ENCODE measurements at places on chromosomes 6 and 20.
A peak's percentile ranks its signal among the peaks of the same experiment; 100 is the strongest.

DNA sequence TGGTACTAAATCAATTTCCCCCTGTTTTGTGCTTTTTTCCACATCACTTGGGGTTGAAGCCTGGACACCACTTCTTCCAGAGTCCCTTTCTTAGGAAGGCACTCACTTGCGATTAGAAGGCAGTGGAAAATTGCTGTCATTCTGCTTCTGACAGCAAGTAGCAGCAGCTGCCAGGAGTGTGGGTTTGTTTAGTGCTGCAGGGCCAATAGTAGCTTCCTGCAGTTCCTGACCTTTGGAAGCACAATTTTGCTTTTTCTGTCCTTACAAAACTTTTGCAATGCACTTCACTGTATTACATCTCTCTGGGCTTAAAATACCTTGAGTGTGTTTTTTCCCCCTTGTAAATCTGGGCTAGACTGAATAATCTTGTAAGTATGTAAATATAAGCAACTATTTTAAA, 12.5 kb upstream of the HLA-DRA start:
- DNase-seq, result no peak

- no peak for DNase-seq
Observed at GRCh38 chr6:129967427-129967826, 51.0 kb upstream of the L3MBTL3 start.

DNA sequence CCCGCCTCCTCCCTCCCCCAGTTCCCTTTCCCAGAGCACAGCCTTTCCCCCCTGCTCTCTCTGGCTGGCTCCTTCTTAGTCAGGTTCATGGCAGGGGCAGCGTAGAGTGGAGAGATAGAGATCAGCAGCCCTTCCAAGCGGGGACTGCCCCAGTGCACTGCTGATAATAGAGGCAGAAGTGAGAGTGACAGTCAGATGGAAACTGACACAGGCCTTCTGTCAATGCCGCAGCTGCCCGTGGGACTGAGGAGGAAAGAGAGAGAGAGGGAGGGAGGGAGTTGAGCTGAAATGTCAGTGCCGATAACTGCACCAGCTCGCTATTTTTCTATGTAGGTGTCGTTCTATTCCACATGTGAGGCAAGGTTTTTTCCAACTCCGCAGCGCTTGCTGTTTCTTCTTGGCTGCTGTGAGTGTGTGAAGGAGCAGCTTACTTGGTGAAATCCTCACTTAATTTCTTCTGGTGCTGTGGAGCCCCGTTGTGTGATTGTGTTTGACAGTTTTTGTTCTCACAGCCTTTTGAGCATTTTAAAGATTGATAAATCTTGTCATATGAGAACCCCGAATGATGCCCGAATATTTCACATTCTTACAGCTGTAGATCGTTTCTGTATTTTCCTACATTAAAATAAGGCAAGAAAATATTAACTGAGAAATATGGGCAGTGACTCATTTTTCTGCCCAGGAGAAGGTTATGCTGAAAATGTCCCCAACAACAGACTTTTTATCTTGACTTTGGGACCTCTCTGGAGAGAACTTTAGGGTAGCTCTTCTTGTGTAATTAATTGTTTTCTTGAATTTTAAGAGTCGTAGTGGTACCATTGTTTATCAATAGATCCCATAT, 386.4 kb upstream of the MMS22L start:
- peak; percentile 4 for DNase-seq

DNA sequence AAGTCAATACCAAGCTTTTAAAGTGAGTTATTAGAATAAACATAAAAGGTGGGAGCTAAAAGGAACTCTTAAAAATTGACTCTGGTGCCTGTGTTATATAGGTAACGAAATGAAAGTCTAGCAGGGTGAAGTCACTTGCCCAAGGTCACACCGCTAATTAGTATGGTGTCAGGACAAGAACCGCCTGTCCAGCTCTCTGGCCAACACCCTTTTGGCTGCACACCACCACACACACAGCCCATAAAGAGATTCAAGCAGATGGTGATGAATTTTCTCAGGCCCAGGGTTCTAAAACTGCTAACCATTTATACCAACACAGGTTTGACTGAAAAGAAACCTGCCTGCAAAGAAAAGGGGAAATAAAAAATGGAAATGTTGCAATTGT, 20.2 kb downstream of the GFOD1 start:
- DNase-seq, result no peak

DNA sequence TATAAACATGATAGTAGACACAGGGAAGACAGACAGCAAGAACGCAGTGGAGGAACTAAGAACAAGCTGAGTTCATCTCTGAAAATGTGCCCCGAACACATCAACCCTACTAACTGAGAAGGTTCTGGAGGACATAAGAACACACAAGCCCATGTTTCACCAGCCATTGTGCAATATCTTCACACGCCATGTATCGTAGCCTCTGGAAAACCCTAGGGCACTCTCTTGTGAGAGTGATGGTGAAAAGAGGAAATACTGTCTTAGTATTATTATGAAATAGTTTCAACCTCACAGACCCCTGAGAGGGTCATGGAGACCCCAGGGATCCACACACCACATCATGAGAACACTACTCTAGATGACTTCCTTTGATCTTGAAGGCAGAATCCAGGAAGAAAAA, 26.1 kb upstream of the FOXF2 start:
- DNase-seq, result no peak

GRCh38 chr6:40075056-40075590, 140.9 kb upstream of the MOCS1 start:
- no peak for DNase-seq
